ENCODE measurements at places on chromosomes 2 and 18. TPM values are rescaled to one million over a fixed set of nuclear protein-coding genes. Genes with fewer than 3 reads are reported as not detected.

GRCh38 chr18:23229472-23229871, 94.2 kb downstream of the CABLES1 start:
- DNase-seq = no peak

The KCNK3 gene
- not detected for total RNA-seq

DNA sequence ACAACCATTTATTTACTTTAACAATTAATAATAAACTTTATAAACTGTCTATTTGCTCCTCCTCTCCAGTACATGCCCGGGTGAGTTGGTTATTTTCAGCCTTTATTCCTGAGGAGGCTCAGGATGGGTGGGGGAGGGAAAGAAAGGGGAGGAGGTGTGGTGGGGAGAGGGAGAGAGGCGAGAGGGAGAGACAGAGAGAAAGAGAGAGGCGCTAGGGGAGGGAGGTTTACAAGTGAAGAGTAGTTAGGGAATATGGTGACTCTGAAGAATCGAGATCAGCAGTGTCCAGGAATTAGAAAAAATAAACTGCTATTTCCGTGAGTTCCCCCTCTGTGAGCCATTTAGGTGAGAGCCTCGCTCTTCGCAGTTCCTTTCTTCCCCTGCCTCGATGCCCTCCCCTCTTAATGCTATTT, 138.9 kb downstream of the MEIS1 start:
- no peak for DNase-seq

GRCh38 chr2:55011831-55012671, 38.2 kb downstream of the RTN4 start:
- DNase-seq = no peak

DNA sequence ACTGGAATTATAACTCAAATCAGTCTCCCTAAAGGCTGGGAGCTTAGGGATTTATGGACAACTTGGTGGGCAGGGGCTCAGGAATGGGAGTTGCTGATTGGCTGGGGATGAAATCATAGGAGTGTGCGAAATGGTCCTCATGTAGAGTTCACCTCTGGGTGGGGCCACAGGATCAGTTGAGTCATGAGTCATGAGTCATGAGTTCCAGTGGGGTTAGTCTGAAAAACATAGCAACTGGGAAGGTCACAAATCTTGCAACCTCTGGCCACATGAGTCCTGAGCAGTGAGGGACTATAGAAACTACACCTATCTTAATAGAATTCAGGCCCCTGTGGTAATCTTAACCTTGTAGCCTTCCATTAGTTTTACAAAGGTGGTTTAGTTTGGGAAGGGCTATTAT, 383.3 kb downstream of the RBM43 start:
- DNase-seq = no peak

- no peak for DNase-seq
Observed at GRCh38 chr18:79506191-79507075, 110.7 kb downstream of the NFATC1 start.
